PC-3 (cell line): ENCODE measurements at places on chromosomes 12 and 14. TPM values are rescaled to one million over a fixed set of nuclear protein-coding genes. Genes with fewer than 3 reads are reported as not detected.

The HOXC9 gene
- total RNA-seq = 1.5 and 1.8 TPM in 2 replicates

The IRAK3 gene
- not detected in 2 replicates for total RNA-seq

The LGR5 gene
- 0.04 and 0.46 TPM in 2 replicates for total RNA-seq

The MYF6 gene
- total RNA-seq = not detected in 2 replicates

The WSB2 gene
- total RNA-seq = 166 and 203 TPM in 2 replicates

The NFE2 gene
- total RNA-seq = 0.26 and 0.40 TPM in 2 replicates

The AKAP3 gene
- 1.1 and 1.9 TPM in 2 replicates for total RNA-seq

The KCNC2 gene
- not detected in 2 replicates for total RNA-seq

The IL25 gene
- not detected in 2 replicates for total RNA-seq

The LRRC10 gene
- not detected in 2 replicates for total RNA-seq

The PARP11 gene
- total RNA-seq = 0.98 and 2.2 TPM in 2 replicates

The IL31 gene
- total RNA-seq = not detected in 2 replicates

The DEGS2 gene
- total RNA-seq = 1.6 and 5.4 TPM in 2 replicates

The TSPAN8 gene
- total RNA-seq = 1.3 TPM in 1 of 2 replicates, not detected in the other

The RNF212B gene
- not detected in 2 replicates for total RNA-seq

The RNASE3 gene
- not detected in 2 replicates for total RNA-seq

The ZNF10 gene
- 1.9 and 2.0 TPM in 2 replicates for total RNA-seq

The DNAI7 gene
- total RNA-seq = not detected in 2 replicates

The SIVA1 gene
- total RNA-seq = 375 and 519 TPM in 2 replicates

The FKBP4 gene
- 162 and 188 TPM in 2 replicates for total RNA-seq

The GSC gene
- not detected in 2 replicates for total RNA-seq

The SCYL2 gene
- 35.8 and 40.7 TPM in 2 replicates for total RNA-seq

The TAS2R20 gene
- 0.11 and 0.46 TPM in 2 replicates for total RNA-seq

The RERGL gene
- not detected in 2 replicates for total RNA-seq

The BEGAIN gene
- total RNA-seq = 3.5 and 3.8 TPM in 2 replicates

The CPM gene
- total RNA-seq = 3.1 and 5.3 TPM in 2 replicates

The ZNF891 gene
- total RNA-seq = 0.86 and 0.98 TPM in 2 replicates

The CPNE6 gene
- not detected in 2 replicates for total RNA-seq

The WSCD2 gene
- not detected in 2 replicates for total RNA-seq

The SPRYD4 gene
- 3.4 and 3.7 TPM in 2 replicates for total RNA-seq

The CACNA2D4 gene
- total RNA-seq = not detected in 2 replicates

The TMEM253 gene
- total RNA-seq = not detected in 2 replicates

The PPFIA2 gene
- not detected in 2 replicates for total RNA-seq

The C1QL4 gene
- 5.3 and 6.9 TPM in 2 replicates for total RNA-seq

The ITGB7 gene
- total RNA-seq = 1.9 and 3.4 TPM in 2 replicates

The CLEC1B gene
- not detected in 2 replicates for total RNA-seq

The ANO4 gene
- not detected in 2 replicates for total RNA-seq

The TBX3 gene
- total RNA-seq = 89.4 and 123 TPM in 2 replicates

The TRIP11 gene
- 9.6 and 14.3 TPM in 2 replicates for total RNA-seq

The AQP5 gene
- not detected in 2 replicates for total RNA-seq

The SMIM41 gene
- total RNA-seq = not detected in 2 replicates

The SELPLG gene
- total RNA-seq = 0.63 and 0.73 TPM in 2 replicates

The TPH2 gene
- not detected in 2 replicates for total RNA-seq

The FIGNL2 gene
- not detected in 2 replicates for total RNA-seq

The SIX4 gene
- total RNA-seq = 29.2 and 33.2 TPM in 2 replicates

The CLEC6A gene
- total RNA-seq = not detected in 2 replicates

The ISM2 gene
- total RNA-seq = 0.95 TPM in 1 of 2 replicates, not detected in the other

The METTL1 gene
- total RNA-seq = 25.2 and 29.8 TPM in 2 replicates

The FOXG1 gene
- total RNA-seq = not detected in 2 replicates

The SDSL gene
- 14.0 and 19.9 TPM in 2 replicates for total RNA-seq

The DACT1 gene
- total RNA-seq = 0.40 and 1.8 TPM in 2 replicates
